ENCODE measurements at places on chromosomes 13 and 19.

DNA sequence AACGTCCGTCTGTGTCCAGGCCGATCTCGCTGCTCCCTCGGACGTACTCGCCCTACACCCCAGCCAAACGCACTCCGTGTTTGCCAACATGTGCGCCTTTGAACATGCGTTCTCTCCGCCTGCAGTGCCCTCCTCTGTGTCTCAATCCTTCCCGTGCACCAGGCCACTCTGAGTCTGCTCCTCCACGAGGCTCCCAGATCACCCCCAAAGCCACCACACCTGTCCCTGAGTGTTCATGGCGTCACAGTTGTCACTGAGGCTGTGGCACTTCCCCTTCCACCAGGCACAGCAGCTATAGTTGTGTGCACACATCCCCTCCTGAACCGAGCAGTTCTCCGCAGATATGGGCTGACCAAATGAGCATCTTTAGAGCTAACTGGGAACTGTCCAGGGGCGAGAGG is 35.6 kb downstream of the RASA3 start:
- no peak for DNase-seq

DNA sequence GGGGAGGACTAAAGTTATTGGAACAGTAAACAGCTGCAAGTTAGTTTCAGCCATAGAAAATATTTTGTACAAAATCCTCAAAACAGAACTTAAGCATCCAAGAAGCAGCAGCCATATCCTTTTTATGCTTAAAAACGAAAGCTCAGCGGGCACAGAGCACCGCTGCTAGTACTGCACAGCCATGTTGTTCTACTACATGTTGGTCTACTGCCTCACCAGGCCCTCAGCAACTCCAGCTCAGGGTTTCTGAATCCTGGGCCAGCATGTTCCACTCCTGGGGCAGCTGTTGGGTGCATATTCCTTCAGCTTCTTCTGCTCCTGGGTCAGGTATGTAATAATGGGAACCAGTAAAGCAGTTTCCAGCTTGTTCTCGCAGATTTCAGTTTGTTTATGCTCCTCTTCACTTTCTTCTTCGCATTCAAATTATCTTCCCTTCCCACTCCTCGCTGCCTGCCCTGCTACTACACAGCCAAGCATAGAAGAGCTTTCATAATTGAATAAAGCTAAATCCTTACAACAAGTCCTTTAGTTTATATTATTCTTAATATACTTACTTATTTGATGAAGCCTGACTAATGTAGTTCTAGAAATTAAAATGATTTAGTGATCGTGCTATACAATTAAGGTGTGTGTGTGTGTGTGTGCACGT is 820.5 kb upstream of the ATXN8OS start:
- no peak for DNase-seq

- no peak for DNase-seq
These were observed 47.9 kb upstream of the SIAH3 start for GRCh38 chr13:45899406-45899805.

GRCh38 chr13:35643625-35644024 is 167.1 kb upstream of the MAB21L1 start:
- DNase-seq: no peak

DNA sequence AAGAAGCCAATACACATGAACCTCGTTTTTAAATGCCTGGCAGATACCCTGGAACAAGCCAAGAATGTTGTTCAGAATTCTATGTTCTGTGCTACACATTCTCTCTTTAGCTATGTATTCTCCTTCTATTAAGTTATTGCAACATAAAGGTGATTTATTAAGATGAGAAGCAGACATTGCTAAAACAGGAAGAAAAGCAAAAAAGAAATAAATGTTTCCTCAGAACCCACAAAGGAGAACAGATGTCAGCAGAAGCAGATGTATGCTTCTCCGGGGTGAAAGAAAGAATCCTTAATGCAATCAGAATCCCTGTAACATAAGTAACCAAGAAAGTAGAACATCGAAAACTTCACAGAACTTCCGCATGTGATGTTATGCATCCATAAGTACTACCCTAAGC is 302.9 kb downstream of the DCT start:
- DNase-seq: no peak

DNA sequence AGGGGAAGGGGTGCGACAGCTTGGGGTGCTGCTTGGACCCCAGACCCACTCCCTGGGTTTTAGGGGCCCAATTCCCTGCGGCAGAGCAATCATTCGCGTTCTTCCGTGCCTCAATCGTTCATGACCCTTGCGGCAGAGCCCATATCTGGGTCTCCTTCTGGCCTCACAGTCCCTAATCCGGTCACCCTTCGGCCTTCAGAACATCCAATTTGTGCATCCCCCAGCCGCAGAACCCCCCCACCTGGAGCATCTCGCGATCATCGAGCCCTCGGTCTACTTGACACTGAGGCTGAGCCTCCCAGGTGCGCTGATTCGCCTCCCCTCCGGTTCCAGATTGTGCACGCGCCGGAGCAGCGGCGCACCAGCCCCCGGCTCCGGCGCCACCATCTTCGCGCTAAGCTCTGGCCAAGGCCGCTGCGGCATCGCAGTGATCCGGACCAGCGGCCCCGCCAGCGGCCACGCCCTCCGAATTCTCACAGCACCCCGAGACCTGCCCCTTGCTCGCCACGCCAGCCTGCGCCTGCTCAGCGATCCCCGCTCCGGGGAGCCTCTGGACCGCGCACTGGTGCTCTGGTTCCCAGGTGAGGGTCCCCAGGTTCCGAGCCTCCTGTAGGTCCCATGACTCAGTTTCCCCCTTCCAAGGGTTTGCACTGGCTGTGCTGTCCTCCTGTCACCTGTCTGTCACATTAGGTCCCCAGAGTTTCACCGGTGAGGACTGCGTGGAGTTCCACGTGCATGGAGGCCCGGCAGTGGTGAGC is 501 bp downstream of the GTPBP3 start:
- peak; percentile 53 for DNase-seq

DNA sequence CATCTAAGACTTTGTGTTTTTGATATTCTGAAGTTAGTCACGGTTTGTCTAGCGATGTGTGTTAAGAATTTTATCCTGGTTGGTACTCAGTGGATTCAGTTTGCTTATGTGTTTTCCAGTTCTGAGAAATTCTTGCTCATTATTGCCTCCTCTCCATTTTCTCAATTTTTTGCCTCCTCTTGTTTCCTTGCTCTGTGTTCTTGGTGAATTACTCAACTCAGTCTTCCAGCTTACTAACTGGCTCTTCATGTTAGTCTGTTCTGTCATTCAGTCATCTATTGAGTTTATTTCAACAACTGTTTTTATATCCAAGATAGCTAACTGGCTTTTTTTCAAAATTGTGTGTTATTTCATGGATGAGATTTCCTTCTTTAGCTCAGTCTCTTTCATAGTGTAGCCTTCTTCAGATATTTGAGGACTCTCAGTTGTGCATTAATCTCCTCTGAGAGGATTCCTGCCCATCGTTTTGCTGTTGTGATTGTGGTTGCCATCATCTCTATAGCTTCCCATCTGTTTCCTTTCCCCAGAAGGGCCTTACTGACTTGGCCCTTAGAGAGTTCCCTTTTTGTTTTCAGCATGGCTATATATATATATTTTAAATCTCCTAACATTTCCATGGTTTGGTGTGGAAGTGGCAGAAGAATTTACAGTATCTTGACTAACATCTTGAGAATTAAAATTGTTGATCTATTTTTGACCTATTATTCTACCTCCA is 6.2 kb downstream of the SETDB2 start:
- DNase-seq: no peak

DNA sequence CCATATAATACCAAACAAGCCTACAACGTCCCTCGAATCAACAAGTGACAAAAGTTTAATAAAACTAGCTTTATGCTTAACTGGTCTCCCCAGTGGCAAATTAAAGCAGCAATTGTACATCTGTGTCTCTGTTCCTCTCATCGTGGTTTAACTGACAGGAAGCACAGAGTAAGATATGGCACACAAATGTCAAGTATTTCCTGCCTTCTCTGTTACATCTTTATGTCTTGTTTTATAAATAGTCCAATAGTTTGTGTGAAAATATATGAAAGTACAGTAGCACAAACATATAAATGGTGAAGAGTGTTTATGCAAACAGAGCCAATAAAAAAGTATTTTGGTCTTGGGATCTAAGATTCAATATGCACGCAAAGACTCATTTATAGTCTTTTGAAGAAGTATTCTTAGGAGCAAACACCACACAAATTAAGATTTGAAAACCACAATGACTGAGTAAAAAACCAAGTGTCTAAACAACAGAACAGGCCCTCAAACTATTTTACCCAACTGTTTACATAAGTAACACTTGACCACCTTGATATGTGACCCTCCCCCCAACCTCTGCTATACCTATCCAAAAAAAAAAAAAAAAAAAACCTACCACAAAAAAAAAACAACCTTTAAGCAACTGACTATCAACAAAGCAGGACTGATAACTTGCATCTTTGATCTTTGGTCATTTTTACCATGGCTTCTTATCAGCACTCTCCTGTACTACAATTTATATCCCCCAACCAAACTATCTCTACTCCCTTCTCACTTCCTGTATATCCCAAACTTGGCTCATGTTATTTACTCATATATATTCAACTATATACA is 14.0 kb downstream of the ELF1 start:
- DNase-seq: no peak

DNA sequence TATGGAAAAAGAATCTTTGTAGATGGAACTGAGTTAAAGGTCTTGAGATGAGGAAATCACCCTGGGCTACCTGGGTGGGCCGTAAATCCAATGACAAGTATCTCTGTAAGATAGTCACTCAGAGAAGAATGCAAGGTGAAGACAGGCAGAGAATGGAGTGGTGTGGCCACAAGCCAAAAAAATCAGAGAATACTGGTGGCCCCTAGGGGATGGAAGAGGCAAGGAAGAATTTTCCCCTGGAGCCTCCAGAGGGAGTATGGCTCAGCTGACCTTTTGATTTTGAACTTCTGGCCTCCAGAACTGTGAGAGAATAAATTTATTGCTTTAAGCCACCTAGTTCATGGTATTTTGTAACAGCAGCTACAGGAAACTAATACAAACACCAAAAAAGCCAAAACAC is 32.7 kb upstream of the CSNK1A1L start:
- DNase-seq: peak; percentile 2

DNA sequence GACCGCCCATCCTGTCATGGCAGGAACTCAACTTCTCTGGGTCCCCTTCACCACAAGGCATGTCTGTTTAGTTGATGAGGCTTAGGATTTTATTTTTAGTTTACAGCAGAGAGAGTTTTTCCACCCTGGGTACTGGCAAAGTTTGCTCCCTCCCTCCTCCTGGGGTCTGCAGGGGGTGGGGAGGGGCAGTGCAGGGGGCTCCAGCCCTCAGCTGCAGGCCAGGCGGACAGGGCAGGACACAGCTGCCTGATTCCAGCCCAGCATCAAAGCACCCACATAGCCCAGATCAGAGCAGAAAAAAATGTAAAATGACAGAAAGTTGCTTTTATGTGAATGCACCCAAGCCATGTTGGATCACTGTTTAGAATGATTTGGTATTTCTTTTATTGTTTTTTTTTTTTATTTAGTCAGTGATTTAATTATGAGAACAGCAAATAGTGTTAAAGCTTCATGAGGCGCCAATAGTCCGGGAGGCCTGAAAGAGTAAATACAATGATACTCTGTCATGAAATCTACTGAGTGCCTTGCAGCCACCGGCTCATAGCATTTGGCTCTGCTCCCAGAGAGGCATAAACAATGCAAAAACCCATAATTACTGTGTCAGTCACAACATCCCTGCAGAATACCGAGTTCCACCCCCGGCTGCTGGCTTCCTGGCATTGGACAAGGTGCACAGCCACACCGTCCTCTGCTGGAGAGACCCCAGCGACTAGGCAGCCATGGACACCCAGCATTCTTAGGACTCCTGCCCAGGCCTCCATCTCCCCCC is 923.5 kb downstream of the UQCRFS1 start:
- DNase-seq: no peak

- no peak for DNase-seq
These were observed 107.9 kb downstream of the ZNF536 start for GRCh38 chr19:30480097-30480496.
